ENCODE measurements at places on chromosomes 2 and 18. TPM values are rescaled to one million over a fixed set of nuclear protein-coding genes. Genes with fewer than 3 reads are reported as not detected.

HOXD3 gene
- not detected for total RNA-seq

KCNF1 gene
- not detected for total RNA-seq

PDE11A gene
- total RNA-seq, result 9.4 TPM

TMEM37 gene
- total RNA-seq, result 70.5 TPM

DNA sequence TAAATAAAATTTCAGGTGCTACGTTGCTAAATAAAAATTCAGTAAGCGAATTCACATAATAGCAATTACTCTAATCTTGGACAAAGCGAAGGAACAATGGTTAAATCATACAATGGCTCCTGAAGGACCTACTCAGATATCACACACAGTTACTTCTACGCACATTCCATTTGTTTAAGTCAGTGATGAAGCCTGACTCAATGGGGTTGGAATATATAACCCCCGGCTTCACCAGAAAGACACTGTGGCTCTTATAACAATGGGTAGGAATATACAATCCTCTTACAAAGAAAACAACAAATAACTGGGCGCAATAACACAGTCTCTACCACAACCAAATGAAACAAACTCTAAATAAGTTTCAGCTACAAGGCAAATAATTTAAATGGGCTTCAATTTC is 349.5 kb downstream of the IRS1 start:
- no peak for DNase-seq

DNA sequence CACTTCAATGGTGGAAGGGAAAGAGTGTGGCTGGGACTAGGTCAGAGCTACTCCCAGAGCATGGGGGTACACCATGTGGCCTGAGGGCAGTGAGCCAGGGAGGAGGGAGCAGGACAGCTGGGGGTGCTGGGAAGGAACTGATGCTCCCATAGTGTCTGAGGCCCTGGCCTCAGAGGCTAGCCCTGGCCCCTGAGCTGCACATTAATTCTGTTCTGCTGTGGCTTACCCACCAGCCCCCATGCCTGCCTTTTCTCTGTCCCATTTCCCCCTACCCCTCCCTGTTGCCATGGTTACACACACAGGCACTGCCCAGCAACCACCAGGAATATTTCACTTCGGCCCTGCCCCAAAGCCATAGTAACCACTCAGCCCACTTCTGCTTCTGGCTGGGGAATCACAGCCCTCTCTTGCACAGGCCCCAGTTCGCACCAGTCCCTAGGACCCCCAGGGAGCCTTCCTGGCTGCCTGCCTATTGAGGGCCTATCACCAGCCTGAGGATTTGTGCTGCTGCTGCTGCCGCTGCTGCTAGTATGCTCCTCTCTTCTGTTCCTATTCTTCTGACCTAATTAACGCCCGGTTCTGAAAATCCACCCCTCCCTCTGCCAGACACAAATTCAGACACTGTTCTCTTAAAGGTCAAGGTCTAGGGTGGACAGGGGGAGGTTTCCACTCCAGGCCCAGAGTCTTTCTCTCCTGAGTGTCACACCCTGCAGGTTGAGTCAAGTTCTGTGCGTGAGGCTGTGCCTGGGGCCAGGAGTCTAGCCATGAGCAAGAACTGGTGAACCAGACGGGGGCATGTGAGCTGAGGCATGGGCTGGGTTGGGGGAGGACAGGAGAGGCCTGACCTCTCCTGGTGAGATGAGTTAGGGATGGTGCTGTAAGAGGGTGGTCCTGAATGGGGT is 87.1 kb upstream of the MCFD2 start:
- no peak for DNase-seq

GRCh38 chr2:172783165-172783898 is 47.7 kb downstream of the RAPGEF4 start:
- DNase-seq, result no peak

DNA sequence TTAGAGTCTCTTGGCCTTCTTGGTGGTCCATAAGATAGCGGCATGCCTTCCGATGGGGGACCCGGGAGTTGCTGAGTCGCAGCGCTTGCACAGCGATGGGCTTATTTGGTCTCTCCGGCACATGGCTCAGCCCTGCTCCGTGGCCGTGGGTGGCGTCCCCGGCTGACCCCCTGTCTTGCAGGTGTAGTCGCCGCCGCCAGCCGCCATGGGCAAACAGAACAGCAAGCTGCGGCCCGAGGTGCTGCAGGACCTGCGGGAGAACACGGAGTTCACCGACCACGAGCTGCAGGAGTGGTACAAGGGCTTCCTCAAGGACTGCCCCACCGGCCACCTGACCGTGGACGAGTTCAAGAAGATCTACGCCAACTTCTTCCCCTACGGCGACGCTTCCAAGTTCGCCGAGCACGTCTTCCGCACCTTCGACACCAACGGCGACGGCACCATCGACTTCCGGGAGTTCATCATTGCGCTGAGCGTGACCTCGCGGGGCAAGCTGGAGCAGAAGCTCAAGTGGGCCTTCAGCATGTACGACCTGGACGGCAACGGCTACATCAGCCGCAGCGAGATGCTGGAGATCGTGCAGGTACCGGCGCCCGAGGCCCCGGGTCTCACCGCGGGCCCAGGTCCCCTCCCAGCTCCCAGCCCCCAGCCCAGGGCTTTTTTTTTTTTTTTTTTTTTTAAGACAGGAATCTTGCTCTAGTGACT is 28.4 kb downstream of the ODC1 start:
- no peak for DNase-seq

- DNase-seq, result no peak
These were observed 1.7 kb downstream of the VAPA start for GRCh38 chr18:9915291-9916076.

DNA sequence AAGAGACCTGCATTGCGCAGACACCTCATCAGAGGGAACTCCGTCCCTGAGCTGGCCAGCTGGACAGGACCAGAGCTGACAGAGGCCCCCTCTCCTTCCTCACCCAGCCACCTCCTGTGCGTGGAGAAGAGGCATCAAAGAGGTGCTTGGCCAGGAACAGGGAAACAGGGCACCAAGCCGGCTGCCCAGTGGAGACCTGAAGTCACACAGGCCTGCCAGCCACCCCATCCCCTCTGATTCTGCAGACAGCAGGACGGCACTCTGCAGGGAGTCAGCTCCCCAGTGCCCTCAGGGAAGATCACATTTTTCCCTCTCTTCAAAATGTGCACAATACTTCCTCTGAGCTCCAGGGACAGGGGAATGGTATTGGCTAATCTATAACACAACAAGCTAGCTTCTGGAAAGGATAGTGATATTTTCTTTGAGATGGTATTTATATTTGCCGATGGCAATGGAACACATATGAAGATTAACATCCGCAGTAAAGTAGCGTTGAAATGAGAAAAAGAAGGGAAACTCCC is 30.5 kb downstream of the SLC1A4 start:
- DNase-seq, result no peak

GRCh38 chr2:122481717-122482116 is 726.3 kb downstream of the TSN start:
- DNase-seq, result no peak

- DNase-seq, result no peak
These were observed 68.0 kb downstream of the SERPINB8 start for GRCh38 chr18:64037812-64038414.

- DNase-seq, result no peak
These were observed 43.9 kb upstream of the STPG4 start for GRCh38 chr2:47198985-47199451.

DNA sequence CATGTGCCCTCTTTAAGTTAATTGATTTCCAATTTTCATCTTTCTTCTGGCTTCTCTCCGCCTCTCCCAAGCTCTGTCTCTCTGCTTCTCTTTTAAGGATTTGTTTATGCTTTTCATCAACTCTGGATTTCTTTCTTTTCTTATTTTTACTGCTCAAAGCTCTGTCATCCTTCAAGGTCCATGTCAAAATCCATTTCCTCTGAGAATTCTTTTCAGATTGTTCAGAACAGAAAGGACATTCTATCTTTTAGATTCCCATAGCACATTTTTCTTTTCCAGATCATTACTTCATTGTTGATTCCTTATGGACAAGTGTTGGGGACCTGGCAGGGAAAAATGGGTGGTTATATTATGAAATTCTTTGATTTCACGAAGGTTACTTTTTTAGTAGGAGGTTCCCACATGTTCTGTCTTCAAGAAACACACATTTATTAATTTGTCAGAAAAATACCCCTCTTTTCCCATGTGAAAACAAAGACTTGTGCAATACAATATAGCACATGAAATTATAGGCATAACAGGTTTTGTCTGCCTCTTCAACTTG is 12.3 kb downstream of the PMAIP1 start:
- no peak for DNase-seq

- no peak for DNase-seq
These were observed 266.8 kb downstream of the EN1 start for GRCh38 chr2:118580651-118581050.

DNA sequence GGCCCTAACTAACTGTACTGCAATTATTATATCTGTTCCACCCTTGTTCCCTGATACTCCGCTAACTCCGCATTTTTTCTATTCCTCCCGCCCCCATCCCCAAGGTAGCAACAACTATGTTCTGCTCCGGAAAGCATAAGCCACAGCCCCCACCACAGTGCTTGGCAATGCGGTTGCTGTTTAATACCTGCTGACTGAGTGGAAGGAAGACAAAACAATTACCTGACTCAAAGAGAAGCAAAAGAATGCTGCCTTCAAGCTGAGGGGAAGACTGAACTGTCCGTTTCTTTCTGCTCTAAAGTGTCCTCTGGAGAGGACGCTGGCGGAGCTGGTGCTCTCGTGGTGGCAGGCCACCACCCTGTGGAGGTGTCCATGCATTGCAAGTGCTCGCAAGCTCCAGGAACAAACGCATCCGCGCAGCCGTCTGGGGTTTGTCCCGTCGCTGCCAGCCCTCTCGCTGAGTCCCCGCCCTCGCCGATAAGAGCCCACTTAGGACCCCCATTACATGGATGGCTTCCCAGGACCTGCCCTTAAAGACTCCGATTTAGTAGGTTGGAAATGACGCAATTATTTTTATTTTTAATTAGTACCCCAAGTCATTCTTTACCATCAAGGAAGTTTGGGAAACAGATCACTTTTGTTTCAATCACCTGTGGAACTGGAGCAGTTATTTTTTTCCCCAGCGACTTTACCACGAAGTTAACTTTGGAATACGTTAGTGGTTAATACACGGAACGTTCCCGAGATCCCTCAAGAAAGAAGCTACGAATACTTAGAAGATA is 1.6 kb upstream of the MYL12A start:
- DNase-seq, result peak; percentile 92

GRCh38 chr2:222381566-222381965 is 42.8 kb upstream of the SGPP2 start:
- DNase-seq, result no peak

DNA sequence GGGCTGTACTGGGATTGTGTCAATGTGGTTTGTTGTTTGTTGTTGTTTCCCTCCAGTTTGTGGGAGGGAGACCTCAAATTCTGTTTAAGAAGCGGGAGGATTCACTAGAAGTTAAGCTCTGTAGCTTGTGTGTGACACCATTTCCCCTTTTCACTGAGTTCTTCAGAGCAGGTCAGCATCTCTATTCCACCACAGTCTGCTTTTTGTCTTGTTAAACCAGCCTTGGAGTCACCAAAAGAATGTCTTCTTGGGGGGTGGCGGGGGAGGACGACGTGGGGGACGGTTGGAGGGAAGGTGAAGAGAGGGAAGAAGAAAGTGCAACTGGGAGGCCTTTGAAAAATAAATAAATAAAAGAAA is 2.3 kb upstream of the BCL11A start:
- DNase-seq, result no peak

DNA sequence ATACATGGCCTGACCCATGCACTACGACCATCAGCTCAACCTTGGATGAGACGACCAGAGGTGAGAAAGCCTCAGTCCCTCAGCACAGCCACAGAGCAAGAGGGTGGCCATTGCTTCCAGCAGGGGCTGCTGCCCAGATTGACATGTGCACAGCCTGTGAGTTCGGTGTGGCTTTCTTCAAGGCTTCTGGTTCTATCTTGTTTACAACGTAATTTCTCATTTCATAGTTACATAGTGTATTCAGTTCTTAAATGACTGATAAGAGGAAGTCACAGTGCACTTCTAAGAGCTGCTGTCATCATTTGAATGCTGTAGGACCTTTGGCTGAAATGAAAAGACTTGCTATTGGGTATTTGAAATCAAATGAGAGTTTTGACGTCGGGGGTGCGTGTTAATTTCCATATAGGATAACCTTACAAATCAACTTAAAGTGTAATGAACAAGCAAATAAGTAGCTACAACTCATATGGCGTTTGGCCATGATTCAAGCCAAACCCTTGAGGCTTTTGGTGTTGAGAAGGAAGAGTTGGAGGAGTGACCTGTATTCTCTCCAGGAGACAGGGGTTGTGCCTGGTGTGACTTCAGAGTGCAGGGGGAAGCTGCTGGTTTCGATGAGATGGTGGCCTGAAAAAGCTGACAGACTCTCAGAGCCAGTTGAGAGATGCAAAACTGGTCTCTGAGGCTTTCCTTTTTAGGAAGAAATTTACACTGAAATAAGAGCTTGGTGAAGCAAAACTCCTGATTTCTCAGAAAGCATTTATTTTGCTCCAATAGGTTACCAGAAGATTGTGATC is 51.0 kb downstream of the TSHZ1 start:
- DNase-seq, result no peak

- no peak for DNase-seq
These were observed 202.9 kb downstream of the FBXO15 start for GRCh38 chr18:73944715-73945114.

DNA sequence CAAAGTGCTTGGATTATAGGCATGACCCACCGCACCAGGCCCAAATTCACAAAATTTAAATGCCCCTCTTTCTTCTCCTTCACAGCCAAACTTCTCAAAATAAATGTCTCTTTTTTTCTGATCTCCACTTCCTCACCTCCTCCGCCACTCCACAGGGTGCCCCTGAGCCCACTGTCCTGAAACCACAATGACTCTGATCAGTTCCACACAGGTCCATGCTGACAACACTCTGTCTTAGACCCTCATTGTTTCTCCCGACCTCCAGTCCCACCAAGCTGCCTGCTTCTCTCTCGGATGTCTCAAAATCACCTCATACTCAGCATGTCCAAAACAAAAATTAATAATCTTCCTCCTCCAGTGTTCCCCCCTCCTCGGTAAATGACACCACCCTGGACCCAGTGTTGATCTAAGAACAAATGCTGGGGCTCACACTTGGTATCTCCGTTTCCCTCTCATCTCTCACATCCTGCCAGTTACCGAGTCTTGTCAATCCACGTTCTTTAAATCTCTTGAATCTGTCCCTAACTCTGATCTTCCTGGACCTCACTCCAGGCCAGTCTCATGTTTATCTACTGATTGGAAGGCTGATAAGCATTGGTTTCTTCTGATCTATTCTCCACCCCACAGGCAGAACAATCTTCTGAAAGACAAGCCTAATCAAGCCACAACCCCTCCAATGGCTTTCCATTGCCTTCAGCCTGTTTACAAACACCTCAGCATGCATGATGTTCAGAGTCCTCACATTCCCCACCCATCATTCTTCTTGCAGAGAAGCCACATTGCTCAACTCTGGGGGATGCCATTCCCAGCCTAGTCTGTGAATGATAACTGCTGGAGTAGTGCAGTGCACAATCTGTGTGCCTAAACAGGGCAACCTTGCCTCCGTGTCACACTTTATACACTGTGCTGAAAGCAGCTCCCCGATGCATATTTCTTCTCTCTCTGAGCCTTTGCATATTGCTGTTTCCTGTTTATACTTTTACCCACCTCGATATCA is 12.4 kb upstream of the ANKRD44 start:
- no peak for DNase-seq

- no peak for DNase-seq
These were observed 39.2 kb downstream of the ARHGEF4 start for GRCh38 chr2:130875935-130876334.

- peak; percentile 44 for DNase-seq
These were observed 45.6 kb downstream of the RAMP1 start for GRCh38 chr2:237904831-237905599.

Measured in right lobe of liver (tissue), 6 donors.